ENCODE measurements at places on chromosomes 11 and 22.

DNA sequence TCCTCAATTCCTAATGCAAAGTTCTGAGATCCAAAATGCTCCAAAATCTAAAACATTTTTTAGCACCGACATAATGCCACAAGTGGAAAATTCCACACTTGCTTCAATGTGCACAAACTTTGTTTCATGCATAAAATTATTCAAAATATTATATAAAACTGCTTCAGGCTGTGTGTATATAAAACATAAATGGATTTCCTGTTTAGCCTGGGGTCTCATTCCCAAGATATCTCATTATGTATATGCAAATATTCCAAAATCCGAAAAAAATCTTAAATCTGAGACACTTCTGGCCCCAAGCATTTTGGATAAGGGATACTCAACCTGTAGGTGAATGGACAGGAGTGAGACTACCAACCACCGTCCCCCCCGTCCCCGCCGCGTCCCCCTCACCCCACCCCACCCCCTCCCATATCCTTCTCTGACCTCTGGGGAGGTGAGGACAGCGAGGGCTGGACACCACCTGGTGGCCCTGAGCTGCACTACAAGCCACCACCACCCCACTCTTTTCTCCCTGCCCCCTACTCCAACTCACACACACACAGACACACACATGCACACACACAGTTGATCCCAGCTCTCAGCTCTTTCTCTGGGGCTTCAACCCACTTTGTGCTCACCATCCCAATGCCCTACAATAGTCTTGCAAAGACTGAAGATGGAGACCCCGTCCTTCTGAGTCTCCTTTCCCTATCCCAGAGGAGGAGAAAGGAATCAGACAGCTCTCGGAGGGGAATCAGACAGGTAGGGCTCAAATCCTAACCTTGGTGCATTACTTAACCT is 101.0 kb downstream of the PDE2A start:
- peak; percentile 43 for DNase-seq

GRCh38 chr11:12137938-12138731 is 27.7 kb downstream of the MICAL2 start:
- peak; percentile 98 for DNase-seq

DNA sequence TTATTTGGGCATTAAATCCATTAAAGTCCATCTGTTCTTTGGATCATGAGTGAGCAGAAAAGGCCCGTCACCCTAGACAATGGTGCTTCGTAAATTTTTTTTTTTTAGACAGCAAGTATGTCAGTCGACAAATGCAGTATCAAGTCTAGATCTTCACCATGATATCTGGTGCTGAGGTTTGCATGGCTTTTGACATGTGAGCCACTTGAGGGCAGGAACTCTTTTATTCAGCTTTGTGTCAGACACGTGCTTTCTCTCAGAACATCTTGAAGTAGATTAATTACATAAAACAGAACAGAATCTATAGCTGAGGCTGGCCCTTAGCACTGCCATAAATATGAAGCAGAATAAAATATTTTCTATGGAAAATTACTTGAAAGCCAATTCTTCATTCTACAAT is 62.9 kb upstream of the CARD18 start:
- DNase-seq, result no peak

DNA sequence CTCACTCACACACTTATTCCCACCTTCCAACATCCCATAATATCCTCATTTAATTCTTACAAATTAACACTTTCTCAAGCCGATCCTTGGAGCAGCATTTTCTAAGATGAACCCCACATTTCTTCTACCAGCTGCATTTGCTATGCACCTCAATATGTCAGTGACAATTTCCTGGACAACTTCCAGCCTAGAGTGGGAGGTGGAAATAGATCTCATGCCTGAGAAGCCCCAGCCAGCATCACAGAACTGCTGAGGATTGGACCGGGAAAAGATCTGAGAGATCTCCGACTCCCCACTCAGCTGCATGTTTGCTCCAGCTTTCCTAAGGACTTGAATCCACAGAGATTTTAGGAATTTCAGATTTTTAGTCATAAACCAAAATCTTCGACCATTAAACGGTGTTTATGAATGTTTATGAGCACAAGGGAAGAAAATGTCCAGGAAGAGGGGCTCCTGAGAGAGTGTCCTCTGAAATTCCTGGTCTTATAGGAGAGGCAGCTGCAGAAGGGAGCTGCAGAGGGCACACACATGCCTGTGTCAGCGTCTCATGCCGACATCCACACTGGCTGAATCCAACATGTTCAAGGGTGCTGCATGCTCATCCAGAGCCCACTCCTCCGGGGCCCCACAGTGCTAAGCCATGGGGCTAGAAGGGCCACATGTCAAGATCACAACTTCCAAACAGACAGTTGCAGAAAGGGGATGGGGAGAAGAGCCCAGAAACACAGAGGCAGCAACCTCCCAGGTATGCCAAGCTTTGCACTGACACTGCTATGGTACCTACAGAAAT is 68.6 kb downstream of the MICAL3 start:
- no peak for DNase-seq

- peak; percentile 83 for DNase-seq
These were observed 19.1 kb upstream of the MYRF start for GRCh38 chr11:61733120-61733978.

- DNase-seq, result peak; percentile 30
These were observed 45.0 kb downstream of the OR4C6 start for GRCh38 chr11:55707029-55707428.

DNA sequence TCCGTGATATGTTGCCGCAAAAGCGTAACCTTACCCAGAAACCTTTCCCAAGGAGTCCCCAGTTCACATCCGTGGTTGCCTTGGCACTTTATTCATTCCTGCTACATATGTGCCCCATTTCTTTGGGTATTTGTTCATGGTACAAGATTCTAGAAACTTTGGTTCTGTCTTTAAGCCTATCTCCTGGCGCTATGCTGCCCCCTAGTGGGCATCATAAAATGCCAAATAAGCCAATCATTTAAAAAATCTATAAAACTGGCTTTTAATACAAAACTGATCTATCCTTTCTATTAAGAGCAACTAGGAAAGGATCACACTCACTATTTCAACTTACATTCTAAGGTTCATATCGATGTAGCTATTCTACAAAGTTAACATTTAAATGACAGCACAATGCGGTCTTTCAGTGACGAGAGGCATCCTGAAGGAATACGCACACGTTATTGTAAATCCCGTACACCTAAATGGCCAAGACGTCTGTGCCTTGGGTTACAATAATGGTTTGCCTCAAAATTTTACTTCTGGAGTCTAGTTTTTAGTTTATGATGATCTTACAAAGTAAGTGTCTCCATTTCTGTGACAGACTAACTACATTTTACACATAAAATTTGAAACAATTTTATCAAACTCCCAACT is 16.2 kb downstream of the PIWIL3 start:
- DNase-seq, result peak; percentile 51

- DNase-seq, result no peak
These were observed 49.4 kb upstream of the CEP295 start for GRCh38 chr11:93611836-93612677.

GRCh38 chr22:24526191-24526590 is 28.7 kb downstream of the GUCD1 start:
- DNase-seq, result peak; percentile 44

GRCh38 chr11:66325263-66325671 is 8.4 kb upstream of the CD248 start:
- DNase-seq, result no peak

DNA sequence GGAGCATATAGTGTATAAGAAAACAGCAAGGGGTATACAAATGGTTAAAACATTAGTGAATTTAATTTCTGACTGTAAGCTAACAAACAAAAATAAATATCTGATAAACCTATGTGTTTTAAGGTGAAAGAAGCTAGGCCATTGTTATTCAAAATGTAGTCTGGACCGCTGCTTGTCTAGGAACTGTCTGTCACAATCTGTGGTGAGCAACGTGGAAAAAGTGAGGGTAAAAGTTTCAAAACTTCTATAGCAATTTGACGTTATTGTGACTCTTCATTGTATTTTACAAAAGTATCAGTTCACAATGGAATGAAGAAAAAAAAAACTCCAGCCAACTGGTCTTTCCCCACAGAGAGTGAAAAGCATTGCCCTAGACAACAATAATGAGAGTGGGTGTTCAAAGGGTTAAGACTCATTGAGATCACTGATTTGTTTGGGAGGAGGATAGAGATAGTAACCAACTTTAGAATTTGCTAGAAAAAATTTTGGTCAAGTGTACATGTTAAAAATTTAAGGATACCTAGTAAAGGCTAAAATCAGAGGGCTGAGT is 79.1 kb downstream of the UVRAG start:
- DNase-seq, result no peak

GRCh38 chr22:22897091-22897490 is 9.5 kb downstream of the IGLL5 start:
- no peak for DNase-seq

- no peak for DNase-seq
These were observed 67.8 kb downstream of the ST14 start for GRCh38 chr11:130227373-130227772.

DNA sequence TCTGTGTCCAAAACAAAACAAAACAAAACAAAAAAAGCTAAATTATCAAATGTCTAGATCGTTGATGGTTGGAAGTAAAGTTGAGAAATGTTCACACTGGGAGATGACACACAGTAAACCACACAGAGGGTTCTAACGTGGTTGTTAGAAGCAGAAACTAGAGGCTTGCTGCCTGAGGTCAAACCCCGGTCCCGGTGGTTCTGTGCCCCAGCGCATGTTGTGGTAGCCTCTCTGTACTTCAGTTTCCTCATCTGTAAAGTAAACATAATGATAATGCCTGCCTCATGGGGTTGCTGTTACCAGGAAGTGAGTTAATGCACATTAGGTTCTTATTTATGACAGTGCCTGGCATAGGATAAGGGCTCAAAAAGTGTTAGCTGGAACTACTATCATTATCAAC is 33.4 kb downstream of the PPARA start:
- DNase-seq, result no peak

DNA sequence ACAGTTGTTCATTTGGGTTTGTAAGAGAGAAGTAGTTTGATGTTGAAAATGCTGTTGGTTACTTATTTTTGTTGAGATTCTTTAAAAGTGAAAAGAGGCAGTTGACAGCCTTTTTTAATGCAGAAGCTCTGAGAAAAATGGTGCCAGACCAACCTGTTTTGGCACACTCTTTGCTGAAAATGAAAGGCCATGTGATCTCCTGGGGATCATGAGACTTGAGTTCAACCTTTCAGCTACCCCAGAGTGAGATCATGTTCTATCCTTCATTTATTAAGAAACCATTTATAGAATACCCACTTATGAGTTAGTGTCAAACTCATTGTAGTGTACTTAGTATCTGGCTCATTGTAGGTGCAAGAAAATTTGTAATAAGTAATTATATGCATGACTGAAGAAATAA is 196.2 kb downstream of the MAML2 start:
- DNase-seq, result no peak

- no peak for DNase-seq
These were observed 144.5 kb downstream of the DBX1 start for GRCh38 chr11:20015529-20016427.

DNA sequence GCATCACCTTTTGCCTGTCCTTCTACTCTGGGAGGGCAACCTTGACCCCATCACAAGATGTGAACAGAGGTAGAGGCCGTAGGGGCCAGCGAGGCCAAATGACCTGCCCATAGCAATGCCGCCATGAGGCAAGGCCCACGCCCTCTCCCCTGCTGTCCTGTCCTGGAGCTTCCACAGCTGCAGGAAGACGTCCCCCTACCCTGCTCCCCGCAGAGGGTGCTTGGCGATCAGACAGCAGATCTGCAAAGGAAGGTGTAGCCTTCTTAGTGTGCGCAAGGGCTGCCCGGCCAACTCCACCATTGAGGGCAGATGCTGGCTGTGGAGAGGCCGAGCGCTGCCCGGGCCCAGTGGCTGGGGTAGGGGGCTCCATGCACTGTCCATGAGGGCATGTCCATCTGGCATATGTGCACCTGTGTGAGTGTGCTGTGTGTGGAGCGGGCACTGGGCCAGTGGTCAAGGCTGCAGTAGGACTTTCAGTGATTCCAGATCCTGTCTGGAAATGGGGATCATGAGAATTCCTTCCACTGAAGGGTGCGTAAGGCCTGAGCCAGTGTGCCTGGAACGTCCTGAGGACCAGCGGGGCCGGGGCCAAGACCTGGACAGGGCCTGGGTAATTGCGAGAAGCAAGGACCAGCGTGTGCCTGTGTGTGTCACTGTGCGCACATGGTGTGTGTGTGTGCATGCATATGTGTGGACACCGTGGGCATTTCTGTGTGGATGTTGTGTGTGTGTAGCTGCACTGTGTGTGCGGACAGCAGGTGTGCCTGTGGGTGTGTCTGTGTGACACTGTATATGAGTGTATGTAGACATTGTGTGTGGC is 11.0 kb downstream of the TRPM5 start:
- no peak for DNase-seq

DNA sequence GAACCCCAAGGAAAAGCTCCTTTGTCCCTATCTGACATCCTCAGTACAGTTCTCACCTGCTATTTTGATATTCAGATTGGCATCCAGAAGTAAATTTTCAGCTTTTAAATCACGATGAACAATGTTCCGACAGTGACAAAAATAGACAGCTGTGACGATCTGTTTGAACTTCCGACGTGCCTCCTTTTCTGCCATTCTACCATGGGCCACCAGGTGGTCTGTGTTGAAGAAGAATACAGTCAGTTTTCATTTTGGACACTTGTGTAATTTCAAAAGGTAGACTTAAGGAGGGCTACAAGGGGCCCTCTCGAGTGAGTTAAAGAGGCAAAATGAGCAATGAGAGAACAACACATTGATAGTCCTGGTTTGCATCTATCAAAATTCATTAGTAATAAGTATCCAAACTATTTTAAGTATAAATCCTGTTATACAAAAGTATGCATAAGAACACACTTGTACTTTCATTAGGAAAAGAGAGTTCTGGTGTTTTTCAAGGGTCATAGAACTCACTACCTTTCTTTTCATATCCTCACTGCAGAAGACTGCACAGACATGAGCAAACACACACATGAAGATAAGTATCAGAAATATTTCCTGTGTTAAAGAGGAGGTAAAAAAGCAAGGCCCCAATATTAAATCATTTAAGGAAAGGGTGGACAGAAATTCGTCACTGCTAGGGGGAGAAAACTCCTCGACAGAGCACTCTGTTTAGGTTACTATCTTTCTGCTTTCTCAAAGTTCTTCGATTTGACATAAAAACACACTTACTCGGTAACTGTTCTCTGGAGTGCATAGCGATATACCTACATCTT is 89.9 kb upstream of the APOA1 start:
- no peak for DNase-seq

DNA sequence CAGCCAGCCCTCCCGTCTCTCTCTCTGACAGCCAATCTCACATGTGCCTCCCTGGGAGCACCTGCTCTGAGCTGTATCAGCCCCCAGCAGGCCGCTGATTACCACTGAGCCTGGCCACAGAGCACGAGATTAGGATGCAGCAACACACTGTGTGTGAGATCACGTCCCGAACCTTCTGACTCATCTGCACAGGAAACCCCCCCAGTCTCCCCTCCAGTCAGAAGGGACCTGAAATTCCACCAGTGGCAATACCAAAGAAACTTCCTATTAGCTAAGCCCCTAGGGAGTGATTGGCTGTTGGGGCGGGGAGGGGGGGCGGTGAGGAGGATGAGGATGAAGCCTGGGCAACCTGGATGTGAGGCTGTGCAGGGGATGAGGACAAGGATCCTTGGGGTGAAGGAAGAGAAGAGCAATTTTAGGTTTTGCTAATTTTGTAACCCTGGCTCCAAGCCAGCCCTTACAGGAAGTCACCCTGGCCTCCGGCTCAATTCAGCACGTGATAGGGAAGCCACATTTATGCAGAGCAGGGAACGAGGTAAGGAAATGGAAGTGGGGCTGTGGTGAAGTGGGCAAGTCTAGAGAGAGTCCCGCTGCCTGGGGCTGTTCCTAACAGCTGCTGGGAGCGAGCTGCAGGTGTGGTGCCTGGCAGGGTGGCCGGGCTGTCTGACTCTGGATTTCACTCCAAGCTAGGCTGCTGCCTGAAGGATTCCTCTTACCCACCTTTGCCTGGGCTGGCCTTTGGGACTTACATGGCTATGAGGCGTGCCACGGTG is 1.9 kb downstream of the SLC43A3 start:
- DNase-seq, result peak; percentile 90

- DNase-seq, result no peak
These were observed 30.7 kb upstream of the RBX1 start for GRCh38 chr22:40920526-40920925.
